ENCODE measurements at places on chromosomes 1 and 21.

DNA sequence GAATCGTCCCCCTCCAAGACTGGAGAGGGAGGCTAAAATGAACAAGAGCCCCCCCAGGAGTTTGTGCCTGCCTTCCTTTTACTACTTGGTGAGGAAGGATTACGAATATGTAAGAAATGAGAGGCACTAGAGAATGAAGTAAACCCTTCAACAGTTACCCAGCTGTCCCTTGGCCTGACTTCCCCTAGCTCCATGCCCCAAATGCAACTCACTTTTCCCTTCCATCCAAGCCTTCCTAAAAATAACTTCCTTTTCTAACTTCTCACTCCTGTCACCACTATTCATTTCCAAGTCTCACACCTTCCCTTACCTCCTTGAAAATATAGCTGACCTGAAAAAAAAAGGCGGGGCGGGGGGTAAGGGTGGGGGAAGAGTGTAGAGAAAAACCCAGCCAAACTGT lies 96.6 kb upstream of the HNRNPU start:
- DNase-seq, result no peak

- DNase-seq, result no peak
These were observed 16.1 kb downstream of the H6PD start for GRCh38 chr1:9250411-9251381.

- DNase-seq, result no peak
These were observed 20.4 kb upstream of the FOXO6 start for GRCh38 chr1:41340655-41341364.

DNA sequence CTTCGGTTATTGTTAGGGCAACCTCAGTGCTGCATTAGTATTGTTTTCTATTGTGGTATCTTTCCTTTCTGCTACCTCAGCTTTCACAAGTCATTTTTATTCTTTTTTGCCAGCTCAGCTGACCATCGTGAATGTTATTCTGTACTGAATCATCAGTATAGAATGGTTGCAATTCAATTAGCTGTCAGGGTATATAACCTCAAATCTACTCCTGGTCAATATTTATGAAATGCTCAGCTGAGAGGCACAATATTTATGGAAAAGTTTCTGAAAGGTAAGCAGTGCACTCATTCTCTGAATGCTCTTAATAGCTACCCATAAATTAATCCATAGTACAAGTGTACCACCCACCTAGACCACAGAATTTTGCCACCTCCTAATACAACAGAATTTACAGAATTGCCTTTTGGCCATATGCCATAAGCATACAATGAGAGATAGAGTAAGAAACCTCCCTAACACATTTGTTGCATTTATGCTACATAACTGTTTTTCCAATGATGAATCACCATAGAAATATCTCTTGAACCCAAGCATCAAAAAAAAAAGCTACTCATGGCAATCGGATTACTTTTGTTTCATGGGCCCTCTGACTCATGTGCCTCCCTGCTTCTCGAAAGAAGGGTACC lies 732.6 kb upstream of the CHRM3 start:
- DNase-seq, result no peak

DNA sequence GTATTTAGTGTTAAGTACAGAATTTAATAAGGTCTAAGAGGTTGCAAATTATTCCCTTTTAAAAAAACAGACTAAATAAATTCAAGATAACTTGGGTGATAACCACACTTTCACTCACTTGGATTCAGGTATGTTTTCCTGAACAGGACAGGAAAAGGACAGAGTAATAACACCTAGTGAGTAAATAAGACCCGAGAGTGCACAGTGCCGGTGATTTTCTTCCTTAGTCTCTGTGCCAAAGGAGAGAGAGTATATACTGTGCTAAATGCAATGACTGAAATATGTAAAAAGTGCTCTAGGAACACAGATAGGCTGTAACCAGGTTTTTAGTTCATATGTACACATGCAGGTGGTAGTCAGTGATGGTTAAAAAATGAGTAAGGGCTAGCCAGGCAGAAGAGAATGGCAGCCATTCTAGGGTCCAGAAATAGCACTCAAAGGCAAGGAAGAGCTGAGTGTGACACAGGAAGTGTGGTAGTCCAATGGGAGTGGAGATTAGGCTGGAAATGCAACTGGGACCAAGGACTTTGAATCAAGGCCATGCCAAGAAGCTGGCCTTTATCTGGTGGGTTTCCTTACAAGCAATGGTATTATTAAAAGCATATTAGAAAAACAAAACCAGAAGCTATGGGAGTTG lies 58.1 kb downstream of the NRIP1 start:
- no peak for DNase-seq

DNA sequence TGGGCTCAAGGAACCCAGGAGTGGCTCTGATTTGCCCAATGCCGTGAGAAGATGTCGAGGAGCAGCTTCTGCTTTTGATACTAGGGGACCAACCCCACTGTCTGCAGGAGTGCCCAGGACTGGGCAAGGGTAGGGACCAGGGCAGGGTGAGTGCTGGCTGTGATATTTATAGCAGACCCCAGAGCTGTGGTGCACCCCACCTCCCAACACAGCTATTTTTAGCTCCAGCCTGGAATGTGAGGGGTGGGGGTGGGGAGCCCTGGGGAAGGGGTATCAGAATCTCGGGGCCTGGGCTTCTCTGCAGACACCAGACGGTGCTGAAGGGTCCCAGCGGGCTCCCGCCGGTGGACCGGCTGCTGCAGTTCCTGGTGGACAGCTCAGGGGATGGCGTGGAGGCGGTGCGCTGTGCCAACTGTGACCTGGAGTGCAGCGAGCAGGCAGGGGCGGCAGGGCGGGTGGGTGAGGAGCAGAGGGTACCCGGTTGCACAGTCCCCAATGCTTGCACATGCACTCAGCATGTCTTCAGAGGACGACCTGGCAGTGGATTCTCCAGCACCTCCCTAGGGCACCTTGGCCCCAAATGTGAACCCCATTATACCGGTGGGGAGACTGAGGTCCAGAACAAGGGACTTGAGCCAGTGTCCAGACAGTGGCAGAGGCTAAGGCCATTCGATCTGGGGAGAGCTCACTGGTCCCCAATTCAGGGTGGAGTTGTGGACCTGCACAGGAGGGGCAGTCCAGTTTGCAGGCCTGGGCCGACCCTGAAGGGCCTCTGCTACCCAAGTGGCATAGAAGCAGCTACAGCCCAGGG lies 1.4 kb downstream of the RNF207 start:
- no peak for DNase-seq

- DNase-seq, result no peak
These were observed 161.4 kb upstream of the TNR start for GRCh38 chr1:175904808-175905207.

- DNase-seq, result no peak
These were observed 7.0 kb downstream of the TINAGL1 start for GRCh38 chr1:31583082-31583994.

DNA sequence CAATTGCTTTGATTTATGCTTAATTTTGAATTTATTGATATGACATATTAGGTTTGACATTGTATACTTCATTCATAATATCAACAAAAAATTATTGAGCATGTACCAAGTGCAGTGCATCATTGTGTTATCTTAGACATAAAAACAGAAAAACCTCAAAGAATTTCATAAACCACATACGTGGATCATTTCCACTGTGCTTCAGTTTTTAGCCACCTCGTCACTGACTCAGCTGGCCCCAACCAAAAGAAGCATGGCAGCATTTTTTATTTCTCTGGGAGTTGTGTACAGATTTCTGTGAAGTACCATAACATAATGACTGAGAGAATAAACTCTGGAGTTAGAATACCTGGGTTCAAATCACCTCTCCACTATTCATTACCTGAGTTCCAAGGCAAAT lies 95.6 kb upstream of the C1orf87 start:
- DNase-seq, result no peak

- no peak for DNase-seq
These were observed 2.8 kb downstream of the HPDL start for GRCh38 chr1:45329445-45329844.

GRCh38 chr1:172885971-172886370 lies 164.8 kb downstream of the TNFSF18 start:
- no peak for DNase-seq

GRCh38 chr1:229318056-229318455 lies 24.8 kb downstream of the CCSAP start:
- DNase-seq, result no peak
